ENCODE measurements at places on chromosomes 2 and 18. TPM values are rescaled to one million over a fixed set of nuclear protein-coding genes. Genes with fewer than 3 reads are reported as not detected.

The IL1B gene
- total RNA-seq: 2.3 TPM

GRCh38 chr2:136125236-136125635 is 7.3 kb upstream of the CXCR4 start:
- DNase-seq: no peak

DNA sequence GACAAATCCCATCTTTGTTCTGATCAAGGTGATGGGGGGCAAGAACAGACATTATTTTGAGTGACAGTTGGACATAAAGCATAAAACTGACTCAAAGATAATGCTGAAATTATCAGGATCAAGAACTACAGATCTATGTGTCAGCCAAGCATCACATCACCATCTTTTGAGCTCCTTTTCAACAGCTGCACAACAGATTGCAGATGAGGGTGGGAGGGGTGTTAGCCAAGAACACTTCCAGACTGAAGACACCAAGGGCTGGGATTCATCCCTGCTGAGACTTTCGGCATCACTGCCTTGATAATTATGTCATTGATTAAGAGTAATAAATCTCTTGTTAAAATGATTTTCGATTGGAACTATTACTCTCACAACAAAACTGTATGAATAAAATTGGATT is 191.5 kb upstream of the NETO1 start:
- DNase-seq: no peak

The TCF23 gene
- total RNA-seq: 0.85 TPM

DNA sequence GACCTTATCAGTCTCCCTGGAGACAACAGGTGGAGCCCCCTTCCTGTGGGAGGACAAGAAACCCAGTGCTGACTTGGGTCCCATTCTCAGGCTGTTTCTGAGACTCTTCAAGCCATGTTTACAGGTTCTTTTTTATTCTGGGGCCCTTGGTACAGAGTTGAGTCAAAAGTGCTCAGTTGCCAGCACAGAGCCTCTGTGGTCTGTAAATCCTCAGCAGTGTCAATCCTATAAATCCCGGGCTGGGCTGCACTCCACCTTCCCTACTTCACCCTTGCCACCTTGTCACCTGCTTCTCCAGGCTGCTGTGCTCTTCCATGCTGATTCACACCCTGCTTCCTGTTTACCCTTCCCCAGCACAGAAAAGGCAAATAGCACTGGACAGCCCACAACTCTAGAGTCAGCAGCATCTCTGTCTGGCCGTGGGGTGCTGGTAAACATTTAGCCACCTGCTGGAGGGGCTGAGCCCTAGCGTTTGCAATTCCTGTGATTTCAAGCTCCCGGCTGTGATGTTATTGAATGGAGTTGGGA is 74.7 kb downstream of the TNFRSF11A start:
- no peak for DNase-seq

DNA sequence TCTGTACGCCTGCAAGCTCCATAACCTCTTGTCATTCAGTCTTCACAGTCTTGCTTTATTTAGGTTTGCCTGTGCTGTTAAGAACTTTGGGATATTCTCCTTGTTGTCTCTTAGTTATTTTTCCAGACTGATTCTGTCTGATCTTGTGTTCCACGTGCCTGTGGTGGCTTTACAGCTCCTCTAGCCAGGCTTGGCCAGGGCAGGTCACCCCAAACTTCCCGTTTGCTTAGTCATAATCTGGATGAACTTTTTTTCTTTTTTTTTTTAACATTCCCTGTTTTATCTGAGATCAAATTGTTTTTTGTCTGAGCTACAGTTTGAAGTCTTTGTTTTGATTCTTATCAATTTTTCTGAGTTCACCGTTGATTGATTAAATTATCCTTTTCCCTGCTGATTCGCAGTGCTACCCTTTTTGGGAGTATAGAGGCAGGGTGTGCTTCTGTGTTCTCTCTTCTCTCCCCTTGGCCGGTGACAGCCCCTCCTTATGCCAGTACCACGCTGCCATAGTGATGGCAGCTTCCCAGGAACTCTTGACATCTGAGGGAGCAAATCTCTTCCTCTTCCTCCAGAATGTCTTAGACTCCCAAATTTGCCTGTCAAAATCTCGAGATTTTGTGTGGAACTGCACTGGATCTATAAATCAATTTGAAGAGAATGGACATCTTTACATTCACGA is 2.5 kb downstream of the SP100 start:
- DNase-seq: no peak

DNA sequence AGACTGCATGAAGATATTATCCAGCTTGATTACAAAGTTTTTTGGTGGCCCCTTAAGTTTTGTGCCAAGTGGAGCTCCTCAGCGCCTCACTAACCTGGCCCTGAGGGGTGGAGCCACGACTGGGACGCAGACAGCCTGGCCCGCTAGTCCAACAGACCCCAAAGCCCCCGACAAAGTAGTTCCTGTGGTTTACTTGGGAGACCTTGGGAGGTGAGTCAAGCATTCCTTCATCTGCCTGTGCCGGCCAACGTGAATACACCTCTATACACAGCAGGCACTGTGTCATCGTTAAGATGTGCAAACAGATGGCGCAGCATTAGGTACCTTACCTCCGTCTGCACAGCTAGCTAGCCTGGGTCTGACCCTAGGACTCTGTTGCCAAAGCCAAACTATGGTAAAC is 55.0 kb upstream of the LAMA1 start:
- no peak for DNase-seq

The GALNT14 gene
- total RNA-seq: 2.9 TPM

DNA sequence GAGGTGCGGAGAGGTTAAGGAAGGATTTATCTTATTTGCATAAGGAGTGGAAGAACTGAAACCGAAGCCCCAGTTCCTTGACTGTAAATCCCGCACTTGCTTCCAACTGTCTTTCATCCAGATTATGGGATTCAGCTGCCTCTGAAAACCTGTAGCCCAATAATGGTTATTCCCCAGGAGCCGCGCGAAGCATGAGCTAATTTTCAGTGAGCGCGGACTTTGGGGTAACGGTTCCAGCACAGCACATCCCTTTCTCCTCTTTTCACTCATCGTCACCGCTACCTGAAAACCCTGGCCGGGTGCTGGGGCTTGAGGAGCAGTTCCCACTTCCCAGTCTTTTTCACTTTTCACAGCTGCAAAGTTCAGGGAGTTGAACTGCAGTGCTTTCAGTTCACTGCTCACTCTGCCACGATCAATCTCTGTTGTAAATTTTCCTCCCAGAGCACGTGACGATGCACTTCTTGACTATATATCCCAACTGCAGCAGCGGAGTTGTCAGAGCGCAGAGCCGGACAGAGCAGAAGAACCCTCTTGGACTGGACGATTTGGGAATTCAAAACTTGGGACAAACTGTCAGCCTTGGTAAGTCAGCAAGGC is at the start of gene KCNE4:
Gene KCNE4, plus strand, starts transcription at position 498 of the 597 bp plus-strand sequence. CDS start 641 bp downstream, outside the sequence.
- DNase-seq: no peak

- no peak for DNase-seq
Observed at GRCh38 chr2:131580187-131580586, 52.5 kb downstream of the CCDC74A start.

GRCh38 chr2:234331566-234331965 is 165.3 kb downstream of the ARL4C start:
- DNase-seq: no peak

The GEN1 gene
- 21.0 TPM for total RNA-seq

DNA sequence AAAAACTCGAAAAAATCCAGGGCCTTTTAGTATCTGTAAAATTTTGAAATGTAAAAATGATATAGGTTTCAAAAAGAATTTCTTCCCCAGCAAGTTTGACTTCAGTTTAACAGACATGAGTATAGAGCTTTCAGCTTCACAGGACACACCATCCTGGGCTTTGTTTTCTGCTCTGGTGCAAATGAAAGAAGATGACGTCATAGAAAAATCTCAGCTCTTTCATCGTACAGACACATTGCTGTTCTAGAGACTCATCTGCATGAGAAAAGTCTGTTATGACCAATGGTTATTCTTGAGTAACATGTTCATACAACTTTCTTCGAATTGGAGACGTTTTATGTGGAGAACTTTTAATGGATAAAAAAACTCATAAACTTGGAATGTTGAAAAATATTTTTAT is 111.7 kb upstream of the DYNAP start:
- DNase-seq: no peak

DNA sequence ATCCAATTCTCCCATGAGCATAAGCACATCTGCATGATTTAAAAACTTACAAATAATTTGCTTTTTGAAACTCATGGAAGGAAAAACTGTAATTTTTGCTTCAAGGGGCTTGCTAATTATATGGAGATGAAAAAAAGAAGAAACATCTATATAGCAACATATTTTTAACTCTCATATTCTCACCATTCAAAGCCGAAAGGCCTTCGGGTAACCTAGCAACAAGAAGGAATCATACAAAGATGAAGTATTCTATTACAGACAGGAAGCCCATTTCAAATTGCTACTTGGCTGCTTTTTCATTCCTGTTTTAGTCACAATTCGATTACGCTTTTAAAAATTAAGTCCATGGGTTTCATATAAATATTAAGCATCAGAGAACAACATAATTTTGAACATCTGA is 39.2 kb upstream of the RNU4ATAC start:
- DNase-seq: no peak

DNA sequence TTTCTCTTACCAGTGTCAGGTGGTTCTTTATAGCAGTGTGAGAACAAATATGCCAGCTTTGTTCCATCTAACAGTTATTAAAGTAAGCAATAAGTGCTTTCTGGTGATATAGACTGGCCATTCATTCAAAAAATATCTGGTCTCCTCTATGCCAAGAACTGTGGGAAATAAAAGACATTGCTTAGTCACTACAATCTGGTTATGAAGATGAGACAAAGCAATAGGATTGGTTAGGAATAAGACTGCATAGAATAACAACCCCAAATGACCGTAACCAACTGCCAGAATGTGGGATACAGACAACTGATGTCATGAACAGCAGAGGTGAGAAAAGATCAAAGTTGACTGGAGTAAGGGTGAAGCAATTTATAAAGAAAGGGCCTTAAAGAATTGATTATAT is 83.8 kb downstream of the MBD2 start:
- DNase-seq: no peak

The PLEK gene
- total RNA-seq: 12.4 TPM

DNA sequence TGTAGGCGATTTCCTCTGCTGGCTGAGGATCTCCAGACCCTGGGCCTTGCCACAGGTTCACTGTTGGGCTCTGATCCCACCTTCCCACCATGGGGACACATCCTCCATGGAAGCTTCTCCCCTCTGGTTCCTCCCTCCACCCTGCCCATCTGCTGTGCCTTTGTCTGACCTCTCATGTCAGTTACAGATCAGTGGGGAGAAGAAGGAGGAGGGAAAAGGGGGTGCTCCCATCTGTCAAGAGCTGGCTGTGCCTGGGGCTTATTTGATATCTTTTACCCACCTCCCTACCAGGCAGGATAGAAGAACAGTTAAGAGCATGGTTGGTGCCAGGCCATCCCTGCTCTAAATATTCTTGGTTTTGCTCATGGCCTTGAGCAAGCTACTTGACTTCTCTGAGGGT is 12.3 kb upstream of the DNAJB2 start:
- no peak for DNase-seq

GRCh38 chr2:152437276-152438108 is 102.5 kb downstream of the FMNL2 start:
- no peak for DNase-seq

DNA sequence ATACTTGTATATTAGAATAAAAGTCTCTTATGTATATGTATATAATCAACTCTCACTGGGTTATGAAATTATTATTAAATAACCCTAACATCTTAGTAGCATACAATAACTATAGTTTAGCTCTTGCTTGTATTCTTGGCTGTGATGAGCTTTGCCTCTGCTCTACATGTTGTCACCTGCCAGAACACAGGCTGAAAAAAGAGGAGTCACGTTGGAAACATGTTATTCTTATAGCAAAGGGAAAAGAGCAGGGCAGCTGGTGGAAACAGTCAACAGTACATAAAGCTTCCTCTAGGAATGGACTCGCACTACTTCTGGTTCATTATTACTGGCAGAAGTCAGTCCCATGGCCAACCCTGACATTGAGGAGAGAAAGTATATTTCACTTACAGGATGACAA is 362.0 kb upstream of the KYNU start:
- DNase-seq: no peak

DNA sequence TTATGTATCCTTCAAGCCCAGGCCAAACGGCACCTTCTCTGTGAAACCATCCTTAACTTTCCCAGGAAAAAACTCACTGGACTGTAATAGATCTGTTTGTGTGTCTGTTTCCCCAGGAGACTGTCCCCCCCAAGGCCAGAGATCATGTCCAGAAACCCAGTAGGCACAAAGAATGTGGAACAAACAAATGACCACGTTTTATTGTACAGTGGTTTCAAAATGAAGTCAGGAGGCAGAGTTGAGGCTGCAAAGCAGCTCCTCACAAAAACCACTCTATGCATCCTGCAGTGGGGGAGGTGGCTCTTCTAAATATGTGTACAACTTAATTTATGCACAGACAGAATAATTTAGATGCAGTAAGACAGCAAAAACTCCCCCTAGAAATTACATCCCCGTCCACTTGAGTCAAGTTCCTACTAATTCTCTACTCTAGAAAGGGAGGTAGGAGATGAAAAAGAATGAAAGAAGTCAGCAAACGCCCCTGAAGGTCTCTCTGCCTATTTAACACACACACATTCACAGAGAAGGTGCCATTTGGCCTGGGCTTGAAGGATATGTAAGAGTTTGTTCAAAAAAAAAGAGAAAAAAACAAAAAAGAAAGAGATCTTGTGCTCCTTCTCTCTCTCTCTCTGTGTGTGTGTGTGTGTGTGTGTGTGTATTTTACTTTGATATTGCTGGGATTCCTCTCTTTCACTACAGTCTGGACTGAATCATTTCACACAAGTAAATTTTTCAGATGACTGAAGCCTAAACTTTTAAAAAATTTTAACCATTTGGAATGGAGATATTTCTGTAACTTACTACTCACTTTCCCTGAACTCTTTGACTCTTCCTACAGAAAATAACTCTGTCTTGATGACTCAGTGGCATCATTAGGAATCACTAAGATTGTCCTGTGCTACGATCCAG is 19.5 kb downstream of the BCL2 start:
- DNase-seq: no peak

GRCh38 chr18:11751341-11752115 is 62.5 kb downstream of the GNAL start:
- DNase-seq: no peak

The GKN1 gene
- not detected for total RNA-seq

The CCDC68 gene
- 41.3 TPM for total RNA-seq

- no peak for DNase-seq
Observed at GRCh38 chr18:7321831-7322230, 90.9 kb downstream of the LRRC30 start.

- DNase-seq: no peak
Observed at GRCh38 chr2:232994446-232994845, 18.6 kb downstream of the NGEF start.

DNA sequence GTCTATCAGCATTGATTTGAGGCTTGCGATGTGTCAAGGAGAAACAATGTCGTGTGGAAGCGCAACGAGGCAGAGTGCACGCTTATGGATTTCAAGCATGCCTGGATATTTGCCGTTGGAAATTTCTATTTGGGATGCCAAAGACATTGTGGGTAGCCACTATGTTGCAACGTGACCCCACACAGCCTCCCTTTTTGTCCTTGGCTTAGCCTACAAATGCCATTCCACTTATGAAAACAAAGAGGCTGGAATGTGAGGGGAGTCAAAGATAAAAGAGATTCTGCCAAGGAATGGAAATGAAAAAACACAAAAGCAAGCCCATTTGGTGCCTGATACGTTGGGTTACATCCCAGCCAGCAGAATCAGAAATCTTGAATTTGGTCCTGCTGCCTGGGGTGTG is 721.2 kb downstream of the GALR1 start:
- DNase-seq: no peak

All from urinary bladder (tissue), 4 donors.